Stimulated activated CD8-positive, alpha-beta memory T cell treated with anti-CD3 and anti-CD28 coated beads, Interleukin-7, amount 100 ng/mL, for 24 hours (primary cell): ENCODE measurements at places on chromosomes 5 and 9.

DNA sequence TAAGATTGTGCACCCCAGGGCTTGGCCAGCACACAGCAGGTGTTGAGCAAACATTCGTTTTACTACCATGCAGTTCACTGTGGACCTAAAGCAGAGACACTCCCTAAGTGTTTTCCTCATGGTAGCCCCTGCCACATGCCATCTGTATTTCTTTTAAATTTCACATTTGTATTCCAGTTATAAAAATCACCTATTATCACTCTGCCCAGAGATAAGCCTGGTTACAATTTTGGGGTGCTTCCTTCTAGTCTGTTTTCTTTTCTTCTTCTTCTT is 10.9 kb upstream of the FIBCD1 start:
- DNase-seq, result no peak

- DNase-seq, result no peak
Measured at GRCh38 chr5:118705959-118706667, 282.2 kb downstream of the DTWD2 start.

DNA sequence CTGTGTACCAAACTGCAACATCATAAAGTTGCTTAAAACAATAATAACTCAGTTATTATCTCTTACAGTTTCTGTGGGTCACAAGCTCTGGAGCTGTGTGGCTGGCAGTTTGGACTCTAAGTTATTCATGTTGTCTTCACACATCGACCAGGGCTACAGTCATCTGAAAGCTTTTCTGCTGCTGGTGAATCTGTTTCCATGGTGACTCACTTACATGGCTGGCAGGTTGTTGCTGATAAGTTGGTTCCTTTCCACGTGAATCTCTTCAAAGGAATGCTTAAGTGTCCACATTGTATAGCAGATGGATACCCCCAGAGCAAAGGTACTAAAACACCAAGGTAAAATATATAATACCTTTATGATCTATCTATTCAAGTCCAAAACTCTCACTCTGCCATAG is 44.8 kb upstream of the CYLC2 start:
- no peak for DNase-seq

- DNase-seq, result no peak
Measured at GRCh38 chr5:134649163-134649835, 714 bp downstream of the SEC24A start.

DNA sequence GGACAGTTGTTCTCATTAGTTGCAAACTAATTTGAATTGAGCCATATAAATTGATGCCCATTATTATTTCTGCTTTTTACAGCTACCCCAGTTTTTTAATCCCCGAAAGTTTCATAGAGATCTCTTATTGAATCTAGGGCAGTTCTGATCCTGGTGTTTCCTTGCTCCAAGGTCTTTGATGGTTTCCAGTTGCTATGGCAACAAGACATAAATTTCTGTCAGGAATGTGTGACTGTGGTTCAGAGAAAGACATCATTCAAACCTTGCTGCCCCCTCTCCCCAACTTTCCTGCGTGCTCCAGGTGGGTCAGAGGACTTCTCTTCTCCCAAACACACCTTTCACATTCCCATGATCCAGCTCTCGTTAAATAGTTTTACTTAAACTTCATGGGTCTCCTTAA is 63.4 kb downstream of the TAF11L14 start:
- DNase-seq, result no peak

- no peak for DNase-seq
Measured at GRCh38 chr5:132433141-132433540, 57.4 kb downstream of the IRF1 start.

- no peak for DNase-seq
Measured at GRCh38 chr9:18849890-18850677, 182.9 kb downstream of the SAXO1 start.

DNA sequence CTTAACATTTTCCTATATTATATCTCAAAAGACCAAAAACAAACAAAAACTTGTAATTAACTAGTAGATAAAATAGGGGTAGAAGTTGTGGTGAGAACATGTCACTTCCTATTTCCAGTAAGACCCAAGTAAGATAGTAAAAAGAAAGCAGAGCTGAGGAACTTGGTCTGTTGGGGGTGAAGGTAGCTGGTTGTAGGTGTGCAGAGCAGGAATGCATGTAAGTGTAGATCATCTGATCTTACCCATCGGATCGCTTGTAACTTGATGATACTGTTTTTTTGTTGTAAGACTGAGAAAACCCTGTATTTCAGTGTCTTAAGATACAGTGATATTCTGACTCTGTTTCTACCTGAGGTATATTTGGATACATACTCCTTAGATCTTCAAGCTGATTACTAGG is 5.7 kb downstream of the SRP19 start:
- DNase-seq, result no peak

GRCh38 chr9:2138646-2139045 is 123.5 kb downstream of the SMARCA2 start:
- no peak for DNase-seq

- DNase-seq, result no peak
Measured at GRCh38 chr5:171127314-171127713, 181.7 kb upstream of the TLX3 start.

- no peak for DNase-seq
Measured at GRCh38 chr9:136653323-136654079, 9.2 kb upstream of the EGFL7 start.

DNA sequence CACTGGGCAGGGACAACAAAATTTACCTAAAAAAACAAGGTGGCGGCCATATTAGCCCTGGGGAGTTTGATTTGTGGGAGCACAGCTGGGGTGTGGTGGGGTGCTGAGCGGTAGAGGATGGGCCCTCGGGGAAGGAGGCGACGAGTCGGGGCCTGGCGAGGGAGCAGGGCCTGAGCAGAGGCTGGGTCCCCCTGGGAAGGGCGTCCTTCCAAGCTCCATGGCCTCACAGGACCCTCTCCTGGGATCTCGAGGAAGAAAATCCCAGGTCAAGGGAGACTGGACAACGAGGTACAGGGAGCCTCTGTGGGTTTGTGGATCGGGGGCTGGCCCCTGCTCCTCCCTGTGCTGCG is 165.5 kb downstream of the CACNA1B start:
- DNase-seq, result no peak

DNA sequence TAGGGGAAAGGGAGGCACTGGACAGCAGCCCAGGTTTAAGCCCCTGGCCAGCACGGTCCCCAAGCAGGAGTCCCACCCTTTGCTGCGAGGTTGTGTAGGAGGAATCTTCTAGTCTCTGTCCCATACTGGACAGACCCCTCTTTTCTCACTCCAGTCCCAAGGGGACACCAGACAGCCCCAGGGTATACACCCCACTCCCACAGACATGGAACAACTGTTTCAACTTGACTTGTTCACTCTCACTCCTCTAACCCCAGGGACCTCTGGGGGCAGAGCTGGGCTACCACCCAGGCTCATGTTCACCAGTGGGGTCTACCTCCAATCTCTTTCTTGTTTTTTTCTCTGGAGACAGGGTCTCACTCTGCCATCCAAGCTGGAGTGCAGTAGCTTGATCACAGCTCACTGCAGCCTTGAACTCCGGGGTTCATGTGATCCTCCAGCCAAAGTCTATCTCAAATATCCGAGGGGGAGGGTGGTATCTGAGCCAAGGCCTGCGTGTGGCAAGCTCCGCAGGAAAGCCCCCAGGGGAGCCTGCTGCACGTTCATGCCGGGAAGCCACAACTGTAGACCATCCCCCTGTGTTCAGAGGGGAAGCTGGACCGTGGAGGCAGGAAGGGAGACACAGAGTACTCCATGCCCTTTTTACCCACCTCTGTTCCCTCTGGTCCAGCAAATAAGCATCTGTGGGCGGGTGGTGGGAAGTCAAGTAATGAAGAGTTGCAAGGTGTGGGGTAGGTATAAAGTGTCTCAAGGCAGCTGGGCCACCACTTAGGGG is 1.8 kb downstream of the PTGES2 start:
- no peak for DNase-seq

DNA sequence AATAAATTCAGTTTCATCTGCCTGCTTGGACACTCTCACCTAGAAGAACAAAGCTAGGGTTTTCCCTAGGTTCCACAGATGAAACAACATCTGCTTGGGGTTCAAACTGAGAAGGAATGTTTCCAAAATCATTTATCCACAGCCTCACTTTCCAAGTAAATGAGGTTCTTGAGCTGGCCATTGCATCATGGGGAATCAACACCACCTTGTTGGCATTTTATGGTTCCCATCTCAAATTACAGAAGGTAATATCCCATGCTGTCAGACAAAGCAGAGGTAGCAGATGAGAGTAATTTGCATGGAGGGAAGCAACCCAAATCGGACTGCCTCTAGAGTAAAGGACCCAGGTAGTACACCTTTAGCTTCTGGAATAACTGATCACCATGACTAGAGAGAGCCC is 10.5 kb upstream of the NR4A3 start:
- DNase-seq, result no peak

DNA sequence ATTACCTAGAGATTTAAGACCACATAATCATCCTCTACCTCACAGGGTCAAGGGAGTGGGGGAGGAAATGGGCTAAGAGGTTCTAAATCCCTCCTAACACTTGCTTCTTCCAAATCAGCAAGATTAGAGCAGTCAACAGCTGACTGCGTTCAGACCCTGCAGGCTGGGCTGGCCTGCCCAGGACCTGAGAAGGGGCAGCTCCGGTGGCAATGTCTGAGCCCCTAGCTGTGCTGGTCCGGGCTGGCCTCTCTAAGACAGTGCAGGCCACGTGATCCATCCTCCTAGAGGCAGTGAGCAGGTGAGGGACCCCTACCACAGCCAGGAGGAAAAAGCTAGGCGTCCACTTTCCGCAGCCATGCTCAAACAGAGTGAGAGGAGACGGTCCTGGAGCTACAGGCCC is at the start of gene KCNV2:
TSS of gene KCNV2 (plus strand) at position 126 of the 400 bp plus-strand sequence. CDS start at position 356, 230 bp downstream.
- no peak for DNase-seq

DNA sequence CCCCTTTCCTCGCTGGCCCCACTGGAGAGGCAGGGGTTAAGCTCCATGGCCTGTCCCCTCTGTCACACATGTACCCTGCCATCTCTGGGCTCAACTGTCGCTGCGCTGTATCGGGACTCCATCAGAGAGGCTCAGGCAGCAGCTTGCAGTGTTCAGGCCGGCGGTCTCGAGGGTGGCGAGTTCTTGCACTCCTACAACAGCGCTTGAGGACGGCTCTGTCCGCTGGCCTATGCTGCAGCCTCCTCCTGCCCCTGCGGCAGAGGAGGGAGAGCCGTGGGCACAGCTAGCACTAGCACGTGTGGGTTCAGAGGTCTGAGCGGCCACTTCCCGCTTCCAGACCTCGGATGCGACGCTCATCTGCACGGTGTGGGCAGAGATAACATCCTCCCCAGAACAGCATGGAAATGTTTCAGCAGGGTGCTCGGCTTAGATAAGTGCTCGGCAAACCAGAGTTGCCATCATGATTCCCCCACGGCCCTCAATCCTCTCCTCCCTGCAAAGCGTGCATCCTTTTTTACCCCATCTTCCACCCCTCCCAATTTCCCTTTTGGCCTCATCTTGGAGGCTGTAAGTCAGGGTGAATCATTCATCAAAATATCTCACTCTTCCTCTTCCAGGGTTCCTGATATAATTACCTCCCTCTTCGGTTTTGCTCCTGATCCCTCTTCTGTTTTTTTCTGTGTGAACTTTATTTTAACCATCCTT is 41.9 kb upstream of the FUBP3 start:
- no peak for DNase-seq

- no peak for DNase-seq
Measured at GRCh38 chr9:111621895-111622480, 9.1 kb upstream of the DNAJC25 start.

DNA sequence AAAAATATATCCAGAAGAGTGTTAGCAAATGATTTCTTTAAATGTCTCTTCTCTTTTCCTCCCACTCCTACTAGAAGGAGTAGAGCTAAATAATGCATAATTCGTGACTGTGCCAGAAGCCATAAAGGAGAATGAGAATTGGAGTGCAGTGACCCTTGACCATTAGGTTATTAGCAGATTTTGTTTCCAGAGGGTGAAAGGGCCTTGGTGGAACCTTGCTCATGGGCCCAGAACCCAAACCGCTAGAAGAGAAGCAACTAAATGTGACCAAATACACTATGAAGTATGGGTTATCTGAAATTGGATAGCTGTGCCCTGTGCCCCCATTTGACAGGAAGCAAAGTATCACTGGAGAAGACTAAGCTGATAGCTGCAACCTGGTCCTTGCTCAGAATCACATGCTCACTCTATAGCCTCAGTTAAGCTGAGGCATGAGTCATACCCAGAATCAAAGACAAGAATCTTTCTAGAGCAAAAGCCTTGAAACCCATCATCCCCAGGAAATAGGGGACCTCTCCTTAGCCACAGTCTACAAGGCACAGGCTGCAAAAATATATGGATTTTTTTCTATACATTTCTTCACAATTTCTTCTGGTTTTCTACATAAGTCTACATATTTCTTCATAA is 36.3 kb downstream of the CAPSL start:
- no peak for DNase-seq

GRCh38 chr5:175104677-175105076 is 339.3 kb downstream of the DRD1 start:
- no peak for DNase-seq

DNA sequence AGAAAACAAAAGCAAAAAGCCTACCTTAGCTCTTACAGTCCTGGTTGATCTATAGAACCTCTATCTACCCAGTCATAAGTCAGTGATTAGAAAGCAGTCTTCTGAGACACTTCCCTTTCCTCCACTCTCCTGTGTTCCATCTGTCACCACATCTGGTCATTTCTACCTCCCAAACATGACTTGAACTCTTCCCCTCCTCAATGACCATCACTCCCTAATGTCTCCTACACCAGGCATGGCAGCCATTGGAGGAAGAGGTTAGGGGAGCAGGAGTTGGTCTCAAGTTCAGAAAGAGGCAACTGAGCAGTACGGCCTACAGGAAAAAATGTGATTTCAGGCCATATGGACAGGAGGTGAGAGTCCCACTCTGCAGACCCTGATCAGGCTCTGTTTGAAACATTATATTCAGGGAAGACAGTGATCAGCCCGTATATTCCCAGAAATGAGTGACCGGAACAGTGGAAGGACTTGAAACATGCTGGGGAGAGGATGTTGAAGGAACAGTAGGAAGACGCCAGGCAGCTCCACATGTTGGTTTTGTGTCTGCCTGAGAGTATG is 12.0 kb downstream of the ABLIM3 start:
- DNase-seq, result no peak

DNA sequence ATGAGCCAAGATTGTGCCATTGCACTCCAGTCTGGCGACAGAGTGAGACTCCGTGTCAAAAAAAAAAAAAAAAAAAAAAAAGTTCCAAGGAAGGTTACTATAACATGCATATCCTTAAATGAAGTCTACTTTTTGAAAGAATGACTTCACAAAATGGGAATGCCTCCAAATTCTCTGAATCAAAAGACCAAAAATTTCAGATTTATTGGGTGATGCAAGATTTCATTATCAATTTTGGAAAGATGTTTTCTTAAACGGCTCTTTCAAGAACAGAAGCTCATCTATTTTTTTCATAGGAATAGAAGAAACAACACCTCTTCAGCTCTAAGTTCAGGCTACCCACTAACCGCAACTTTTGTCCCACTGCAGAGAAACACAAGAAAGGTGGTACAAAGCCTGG is 69.9 kb downstream of the AUH start:
- DNase-seq, result no peak

DNA sequence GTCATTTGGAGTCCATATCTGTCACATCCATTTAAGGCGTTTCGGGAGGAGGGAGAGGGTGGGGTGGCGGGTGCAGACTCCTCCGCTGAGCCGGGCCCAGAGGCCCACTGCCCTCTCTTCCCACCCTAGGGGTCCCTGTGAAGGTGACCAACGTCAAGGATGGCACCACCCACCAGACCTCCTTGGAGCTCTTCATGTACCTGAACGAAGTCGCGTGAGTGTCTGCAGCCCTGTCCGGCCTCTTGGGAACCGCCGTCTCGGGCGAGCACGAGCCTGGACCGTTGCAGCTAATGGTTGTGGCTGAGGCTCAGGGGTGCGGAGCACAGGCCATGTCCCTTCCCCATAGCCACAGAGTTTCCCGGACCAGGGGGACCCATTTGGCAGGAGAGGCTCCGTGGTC is 34.8 kb downstream of the ASS1 start:
- no peak for DNase-seq
